ENCODE measurements at places on chromosomes 5 and 9.

DNA sequence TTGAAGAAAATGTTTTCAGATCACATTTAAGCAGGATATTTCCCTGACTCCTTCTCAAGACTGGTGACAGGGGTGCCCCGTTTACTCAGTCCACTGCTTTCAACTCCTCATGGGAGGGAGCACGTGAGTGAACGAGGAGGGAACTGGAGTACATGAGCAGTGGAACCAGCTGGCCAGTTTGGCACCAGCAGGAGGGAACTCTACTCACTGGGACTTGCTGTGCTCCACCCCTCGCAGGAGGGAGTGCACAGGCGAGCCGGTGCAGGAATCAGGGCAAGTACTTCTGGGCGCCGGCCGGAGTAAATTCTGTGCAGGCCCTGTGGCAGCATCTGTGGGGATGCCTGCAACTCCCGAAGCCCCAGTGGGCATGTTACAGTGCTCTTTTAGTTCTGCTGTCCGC is 1941.1 kb upstream of the C9orf72 start:
- DNase-seq, result peak; percentile 13

- no peak for DNase-seq
These were observed 928.3 kb downstream of the NR2F1-AS1 start for GRCh38 chr5:92652756-92653155.

GRCh38 chr5:154141745-154142221 is 48.8 kb upstream of the GALNT10 start:
- peak; percentile 39 for DNase-seq

GRCh38 chr9:112086627-112087026 is 88.5 kb downstream of the SUSD1 start:
- DNase-seq, result no peak

DNA sequence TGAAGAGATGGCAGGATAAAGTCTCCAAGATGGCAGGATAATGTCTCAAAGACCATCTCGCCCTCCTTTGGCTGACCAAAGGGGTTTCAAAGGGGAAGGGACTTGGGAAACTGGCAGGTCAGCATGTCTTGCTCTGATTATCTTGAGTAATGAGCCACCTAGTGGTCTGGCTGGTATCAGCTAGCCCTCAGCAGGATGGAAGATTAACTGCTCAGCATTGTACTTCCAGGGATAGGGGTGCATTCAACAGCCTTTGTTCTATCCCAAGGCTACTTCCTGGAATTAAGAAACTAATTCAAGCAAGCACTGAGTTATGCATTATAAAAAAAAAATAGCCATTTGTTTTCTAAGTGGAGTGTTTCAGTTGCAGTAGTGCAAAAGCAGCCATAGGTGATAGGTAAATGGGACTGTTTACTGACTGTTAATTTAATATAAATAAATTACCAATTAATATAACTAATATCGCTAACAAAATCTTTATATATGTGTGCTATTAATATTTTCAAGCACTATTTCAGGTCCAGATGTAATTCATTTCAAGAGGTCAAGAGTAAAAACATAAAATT is 555.5 kb downstream of the CDH9 start:
- DNase-seq, result no peak

DNA sequence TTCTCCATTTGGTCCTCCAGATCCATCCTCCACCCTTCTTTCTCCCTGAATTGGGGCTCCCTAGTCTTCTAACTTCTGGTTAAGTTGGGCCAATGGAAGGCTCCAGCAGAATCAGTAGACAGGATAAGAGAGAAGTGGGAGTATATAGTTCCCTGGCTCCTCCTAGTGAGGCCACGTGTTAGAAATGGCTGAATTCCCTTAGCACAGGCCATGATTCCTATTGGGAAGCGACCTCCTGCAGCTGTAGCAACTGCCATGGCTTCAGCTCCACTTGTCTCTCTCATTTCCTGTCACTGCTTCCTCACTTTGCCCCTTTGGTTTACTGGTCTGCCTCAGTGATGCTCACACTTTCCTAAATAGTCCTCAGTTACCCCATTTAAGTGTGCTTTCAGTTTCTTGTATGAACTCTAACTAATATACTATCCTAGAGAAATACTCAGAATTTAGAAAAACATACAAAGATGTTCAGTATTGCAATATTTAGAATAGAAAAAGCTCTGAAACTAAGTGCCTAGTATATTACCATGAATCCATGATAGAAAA is 104.8 kb upstream of the SMARCA2 start:
- DNase-seq, result no peak

GRCh38 chr5:59988396-59988795 is 94.9 kb upstream of the PDE4D start:
- no peak for DNase-seq

DNA sequence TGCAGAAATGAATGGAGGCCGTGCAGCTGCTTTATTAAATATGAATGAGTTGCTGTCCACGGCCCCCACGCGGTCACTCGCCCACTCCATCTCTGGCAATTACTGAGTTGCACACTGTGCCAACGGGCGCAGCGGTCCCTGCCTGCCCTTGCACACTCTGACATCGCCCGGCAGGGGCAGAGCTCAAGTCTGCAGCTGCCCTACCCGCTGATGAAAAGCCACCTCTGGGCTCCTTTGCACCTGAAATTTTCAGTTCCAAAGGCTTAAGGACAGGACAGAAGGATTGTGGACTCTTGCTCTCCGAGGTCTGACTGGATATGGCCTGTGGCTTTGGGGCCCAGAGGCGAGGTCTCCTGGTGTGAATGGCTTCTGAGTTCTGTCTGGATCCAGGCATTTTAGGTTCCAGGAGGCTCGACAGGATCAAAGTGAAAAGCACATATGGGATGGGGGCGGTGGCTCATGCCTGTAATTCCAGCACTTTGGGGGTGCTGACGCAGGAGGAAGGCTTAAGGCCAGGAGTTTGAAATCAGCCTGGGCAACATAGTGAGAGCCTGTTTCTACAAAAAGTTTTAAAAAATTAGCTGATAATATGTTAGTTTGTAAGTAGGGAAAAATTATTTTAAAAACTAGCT is 201.8 kb downstream of the PAX5 start:
- DNase-seq, result no peak

GRCh38 chr9:82021198-82021597 is 32.6 kb downstream of the SPATA31D1 start:
- no peak for DNase-seq

GRCh38 chr5:219460-219863 is 1.3 kb downstream of the SDHA start:
- no peak for DNase-seq

DNA sequence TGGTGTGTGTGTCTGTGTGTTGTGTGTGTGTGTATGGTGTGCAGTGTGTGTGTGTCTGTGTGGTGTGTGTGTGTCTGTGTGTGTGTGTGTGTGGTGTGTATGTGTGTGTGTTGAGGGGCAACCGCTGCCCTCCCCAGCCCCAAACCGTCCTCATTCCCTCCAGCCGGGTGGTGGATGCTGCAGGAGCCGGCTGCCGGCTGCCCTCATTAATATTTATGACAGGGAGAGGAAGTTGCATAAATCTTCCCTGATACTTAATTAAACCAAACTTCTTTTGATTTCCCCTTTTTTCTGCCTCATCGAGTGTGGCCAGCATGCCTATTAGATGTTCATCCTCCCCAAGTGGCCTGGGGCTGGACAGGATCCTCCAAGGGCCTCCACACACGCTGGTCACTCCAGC is 121.4 kb upstream of the MVB12B start:
- DNase-seq, result no peak

DNA sequence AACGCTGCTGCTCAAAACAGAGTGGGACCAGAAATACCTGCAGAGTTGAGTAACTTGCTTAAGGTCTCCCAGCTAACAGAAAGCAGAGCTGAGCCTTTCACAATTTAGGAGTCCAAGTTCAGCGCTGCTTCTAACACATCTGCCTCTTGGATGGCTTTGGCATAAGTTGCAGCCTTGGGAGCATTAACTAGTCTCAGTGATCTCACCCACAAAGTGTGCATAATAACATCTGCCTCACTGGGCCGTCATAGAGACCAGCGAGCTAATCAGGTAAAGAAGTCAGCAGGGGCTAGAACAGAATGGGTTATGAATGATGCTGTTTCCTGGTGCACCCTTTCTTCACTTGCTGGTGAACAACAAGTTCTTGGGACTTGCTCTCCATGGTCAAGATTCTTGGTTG is 36.5 kb downstream of the WWC1 start:
- DNase-seq, result no peak

GRCh38 chr5:21051945-21052344 is 1063.9 kb upstream of the CDH18 start:
- DNase-seq, result no peak

- DNase-seq, result no peak
These were observed 4.2 kb downstream of the TRIM7 start for GRCh38 chr5:181200816-181201215.

Measured in right kidney (tissue), 9 donors.